ENCODE measurements at places on chromosomes 12 and 14.

GRCh38 chr12:32098112-32098511 is 8.5 kb upstream of the BICD1 start:
- DNase-seq: no peak

DNA sequence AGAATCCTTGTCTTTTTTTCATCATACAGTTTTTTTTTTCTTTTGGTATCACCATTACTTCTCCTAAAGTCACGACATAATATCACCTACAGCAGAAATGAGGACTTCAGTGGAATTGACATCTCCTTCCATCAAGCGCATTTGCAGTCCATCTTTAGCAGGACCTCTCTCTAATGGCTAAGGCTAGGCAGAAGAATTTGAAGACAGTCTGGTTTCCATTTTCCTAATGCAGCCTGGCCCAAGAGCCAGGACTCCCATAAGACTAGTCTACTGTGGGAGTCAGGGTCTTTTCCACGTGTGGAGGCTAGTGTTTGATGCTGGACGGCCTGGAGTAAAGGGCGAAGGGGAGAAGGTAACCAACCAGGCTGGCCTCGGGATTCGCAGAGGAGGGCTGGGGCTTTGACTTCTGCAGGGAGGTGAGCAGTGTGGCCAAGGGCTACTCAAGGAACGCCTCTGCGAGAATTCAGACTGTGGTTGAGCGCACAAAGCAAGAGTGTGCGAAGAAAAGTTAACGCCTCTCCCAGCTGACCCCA is 769 bp upstream of the ZNF740 start:
- no peak for DNase-seq

GRCh38 chr14:104076743-104077142 is 8.8 kb upstream of the ASPG start:
- no peak for DNase-seq

DNA sequence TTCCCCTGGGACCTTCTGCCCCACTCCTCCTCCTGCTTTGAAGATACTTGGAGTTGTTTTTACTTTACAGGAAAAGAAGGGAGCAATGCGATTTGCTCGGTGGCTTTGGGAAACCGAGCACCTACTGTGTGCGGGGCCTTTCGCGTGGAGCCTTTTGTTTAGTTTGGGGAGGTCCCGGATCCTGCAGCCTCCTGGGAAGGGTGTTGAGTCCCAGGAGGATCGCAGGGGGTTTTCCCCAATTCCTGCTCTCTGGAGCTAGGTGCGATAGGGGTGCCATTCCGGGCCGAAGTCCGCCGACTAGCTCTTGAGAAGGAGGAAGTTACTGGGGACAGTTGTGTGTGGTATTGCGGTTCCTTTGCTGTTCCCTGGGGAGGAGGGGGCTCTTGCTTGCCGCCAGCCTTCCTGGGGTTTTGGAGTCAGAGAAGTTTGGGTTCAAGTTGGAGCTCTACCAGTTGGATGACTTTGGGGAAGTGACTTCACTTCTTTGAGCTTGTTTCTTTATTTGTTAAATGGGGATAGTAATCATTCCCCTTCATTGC is 1.1 kb downstream of the BRI3BP start:
- DNase-seq: no peak

- peak; percentile 33 for DNase-seq
These were observed 24.4 kb downstream of the IRF2BPL start for GRCh38 chr14:77003960-77004710.

GRCh38 chr12:68097386-68097785 is 62.2 kb downstream of the IFNG start:
- no peak for DNase-seq

- no peak for DNase-seq
These were observed 10.1 kb downstream of the PDE6H start for GRCh38 chr12:14982991-14983390.

DNA sequence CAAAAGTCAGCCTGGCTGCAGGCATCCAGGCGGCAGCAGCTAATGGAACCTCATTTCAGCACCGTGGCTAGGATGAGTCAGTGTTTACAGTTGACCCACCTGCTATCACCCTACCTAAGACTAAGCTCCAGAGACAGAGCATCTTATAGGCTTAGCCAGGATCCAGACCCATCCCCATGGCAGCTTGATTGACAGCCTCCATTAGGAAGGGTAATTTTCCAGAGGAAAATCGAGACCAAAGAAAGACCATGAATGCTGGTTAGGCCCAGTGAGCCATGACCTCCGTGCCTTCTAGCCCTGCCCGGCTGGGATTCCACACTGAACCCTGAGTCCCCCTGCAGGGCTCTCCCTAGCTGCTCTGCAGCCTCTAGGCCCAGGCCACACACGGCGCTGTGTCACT is 38.7 kb downstream of the TUNAR start:
- no peak for DNase-seq

- no peak for DNase-seq
These were observed 9.5 kb downstream of the OAS1 start for GRCh38 chr12:112916270-112916669.

- peak; percentile 58 for DNase-seq
These were observed 615.2 kb downstream of the RPS29 start for GRCh38 chr14:48970943-48971342.

GRCh38 chr12:11022520-11022919 is at the start of gene TAS2R19:
Gene TAS2R19 (minus strand): TSS chr12:11022620. CDS start chr12:11022571, 49 bp downstream.
- DNase-seq: no peak

DNA sequence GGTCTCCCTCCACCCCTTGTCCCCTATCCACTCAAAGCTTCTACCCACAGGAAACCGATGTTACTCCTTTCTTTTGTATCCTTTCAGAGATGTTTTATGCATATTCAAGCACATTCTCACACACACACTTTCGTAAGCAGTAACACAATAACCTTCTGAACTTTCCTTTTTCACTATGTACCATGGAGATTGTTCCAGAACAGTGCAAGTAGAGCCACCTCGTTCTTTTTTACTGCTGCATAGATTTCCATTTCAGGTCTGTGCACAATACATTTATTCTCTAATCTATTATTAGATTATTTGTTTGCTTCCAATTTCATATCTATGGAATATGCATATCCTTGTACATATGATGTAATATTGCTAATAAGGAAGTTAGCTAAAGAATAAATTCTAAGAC is 60.3 kb downstream of the TBC1D30 start:
- DNase-seq: no peak
